ENCODE measurements at places on chromosomes 7 and 10.

GRCh38 chr10:124527874-124528395, 66.3 kb downstream of the LHPP start:
- no peak for DNase-seq

DNA sequence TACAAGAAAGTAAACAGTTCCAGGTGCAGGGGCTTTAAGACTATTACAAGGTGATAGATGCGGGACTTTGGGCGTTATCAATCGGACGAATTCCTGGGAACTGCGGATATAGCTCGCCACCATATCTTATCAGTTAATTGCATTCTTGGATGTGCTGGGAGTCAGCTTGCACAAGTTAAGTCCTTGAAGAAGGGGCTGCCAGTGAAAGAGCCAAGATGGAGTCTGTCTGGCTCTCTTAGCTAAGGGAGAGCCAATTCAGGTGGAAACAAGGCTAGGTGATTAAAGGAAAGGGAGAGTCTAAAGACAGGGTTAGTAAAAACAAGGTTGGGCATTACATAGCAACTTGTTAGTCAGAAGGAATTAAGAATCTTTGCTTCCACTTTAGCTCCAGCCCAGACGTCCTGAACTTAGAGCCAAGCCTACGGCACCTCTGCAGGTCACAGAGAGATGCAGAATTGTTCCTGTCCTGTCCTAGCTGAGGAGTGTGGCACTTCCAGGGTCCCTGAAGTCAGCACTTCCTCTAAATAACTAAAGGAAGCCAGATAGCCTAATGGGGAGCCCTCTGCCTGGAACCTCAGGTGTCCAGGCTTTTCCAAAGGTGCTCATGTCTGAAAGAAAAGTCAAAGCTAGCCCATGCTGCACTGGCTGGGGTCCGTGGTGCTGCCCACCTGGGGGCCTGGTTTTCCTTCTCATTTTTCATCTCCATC, 17.3 kb downstream of the ZC3HAV1 start:
- DNase-seq, result no peak

DNA sequence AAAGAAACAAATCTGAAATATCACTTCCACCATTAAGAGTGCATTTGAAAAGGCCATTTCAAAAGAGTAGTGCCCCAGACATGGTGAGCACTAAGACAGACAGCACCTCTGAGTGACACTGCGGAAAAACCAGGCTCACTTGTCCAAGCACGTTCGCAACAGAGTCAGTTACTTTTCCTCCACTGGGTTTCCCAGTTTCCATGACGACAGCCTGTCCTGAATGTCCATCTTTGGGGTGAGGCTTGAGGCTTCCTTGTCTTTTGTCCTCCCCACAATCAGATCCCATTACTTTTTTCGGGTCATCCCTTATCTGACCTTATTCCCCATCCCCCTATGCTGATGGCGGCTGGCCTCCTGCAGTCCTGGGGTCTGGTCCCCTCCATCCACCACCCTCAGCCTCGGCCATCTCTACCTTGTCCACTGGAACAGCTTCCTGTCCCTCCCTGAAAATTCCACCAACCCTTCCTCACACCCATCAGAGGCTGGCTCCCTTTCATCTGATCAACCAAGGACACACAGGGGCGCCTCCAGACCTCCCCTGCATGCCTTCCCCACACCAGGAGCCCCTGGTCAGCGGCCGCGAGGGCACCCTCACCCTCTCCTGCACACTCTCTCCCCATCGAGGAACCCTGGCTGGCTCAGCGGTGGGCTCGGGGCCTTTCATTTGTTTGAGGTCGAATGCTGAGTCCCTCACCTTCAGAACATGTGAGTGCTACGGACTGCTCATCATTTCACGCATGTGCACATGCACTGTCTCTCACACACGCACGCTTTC, 363.6 kb downstream of the DNAJB6 start:
- no peak for DNase-seq

DNA sequence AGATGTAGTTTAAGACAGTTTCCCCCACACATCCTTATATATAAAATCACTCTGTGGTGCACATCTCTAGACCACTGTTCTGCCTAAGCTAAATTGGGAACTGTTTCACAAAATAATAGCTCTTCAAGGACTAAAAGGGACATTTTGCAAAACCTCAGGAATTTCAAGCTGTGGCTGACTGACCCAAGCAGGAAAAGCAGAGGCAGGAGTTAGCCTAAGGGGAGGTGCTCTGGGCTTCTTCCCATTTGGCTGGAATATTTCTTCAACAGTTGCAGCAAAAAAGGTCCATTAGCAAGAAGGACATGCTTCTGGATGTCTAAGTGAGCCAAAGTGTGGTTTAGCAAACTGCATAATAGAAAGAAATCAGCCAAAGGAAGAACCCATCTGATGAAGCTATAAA, 551.2 kb upstream of the ANKRD30A start:
- DNase-seq, result no peak

GRCh38 chr10:12063483-12063818, 5.3 kb upstream of the DHTKD1 start:
- no peak for DNase-seq

- no peak for DNase-seq
Measured at GRCh38 chr7:44935583-44935982, 43.2 kb downstream of the MYO1G start.

- DNase-seq, result no peak
Measured at GRCh38 chr10:63258920-63259678, 126.0 kb downstream of the NRBF2 start.

DNA sequence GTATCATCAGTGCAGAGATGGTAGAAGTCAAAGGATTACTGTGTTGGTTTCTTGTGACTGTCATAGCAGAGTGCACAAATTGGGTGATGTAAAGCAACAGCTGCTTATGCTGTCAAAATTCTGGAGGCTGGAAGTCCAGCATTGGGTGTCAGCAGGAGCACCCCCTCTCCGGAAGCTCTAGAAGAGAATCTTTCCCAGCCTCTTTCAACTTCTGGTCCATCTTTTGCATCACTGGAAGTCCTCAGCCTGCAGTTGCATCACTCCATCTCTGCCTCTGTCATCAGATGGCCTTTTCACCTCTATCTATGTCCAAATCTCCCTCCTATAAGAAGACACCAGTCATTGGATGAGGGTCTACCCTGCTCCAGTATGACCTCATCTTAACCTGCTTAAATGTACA, 35.8 kb upstream of the GALNTL5 start:
- DNase-seq, result no peak

DNA sequence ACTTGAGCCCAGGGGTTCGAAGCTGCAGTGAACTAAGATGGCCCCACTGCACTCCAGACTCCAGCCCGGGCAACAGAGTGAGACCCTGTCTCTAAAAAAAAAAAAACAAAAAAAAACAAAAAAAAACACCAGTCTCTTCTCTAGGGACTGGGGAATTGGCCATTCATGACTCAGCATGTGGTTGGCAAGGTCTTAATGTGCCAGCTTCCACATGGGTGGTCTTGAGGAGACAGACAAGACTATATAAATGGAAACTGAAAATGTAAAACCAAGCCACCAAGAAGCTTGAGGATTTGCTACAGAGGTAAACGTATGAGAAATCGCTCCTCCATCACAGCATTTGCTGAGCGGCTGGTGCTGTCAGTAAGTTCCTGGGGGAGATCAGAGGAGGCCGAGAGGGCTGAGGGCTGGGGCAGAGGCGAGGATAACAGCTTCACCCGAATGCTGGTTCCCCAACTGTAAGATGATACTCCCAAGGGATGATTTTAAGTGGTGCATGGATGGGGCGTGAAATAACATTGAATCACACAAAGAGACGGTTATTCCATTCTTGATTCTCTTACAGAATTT, 128.7 kb downstream of the C10orf105 start:
- DNase-seq, result no peak

- DNase-seq, result peak; percentile 49
Measured at GRCh38 chr10:110600487-110601101, 33.1 kb downstream of the SMC3 start.

- DNase-seq, result no peak
Measured at GRCh38 chr7:31488562-31489203, 25.2 kb upstream of the ITPRID1 start.

DNA sequence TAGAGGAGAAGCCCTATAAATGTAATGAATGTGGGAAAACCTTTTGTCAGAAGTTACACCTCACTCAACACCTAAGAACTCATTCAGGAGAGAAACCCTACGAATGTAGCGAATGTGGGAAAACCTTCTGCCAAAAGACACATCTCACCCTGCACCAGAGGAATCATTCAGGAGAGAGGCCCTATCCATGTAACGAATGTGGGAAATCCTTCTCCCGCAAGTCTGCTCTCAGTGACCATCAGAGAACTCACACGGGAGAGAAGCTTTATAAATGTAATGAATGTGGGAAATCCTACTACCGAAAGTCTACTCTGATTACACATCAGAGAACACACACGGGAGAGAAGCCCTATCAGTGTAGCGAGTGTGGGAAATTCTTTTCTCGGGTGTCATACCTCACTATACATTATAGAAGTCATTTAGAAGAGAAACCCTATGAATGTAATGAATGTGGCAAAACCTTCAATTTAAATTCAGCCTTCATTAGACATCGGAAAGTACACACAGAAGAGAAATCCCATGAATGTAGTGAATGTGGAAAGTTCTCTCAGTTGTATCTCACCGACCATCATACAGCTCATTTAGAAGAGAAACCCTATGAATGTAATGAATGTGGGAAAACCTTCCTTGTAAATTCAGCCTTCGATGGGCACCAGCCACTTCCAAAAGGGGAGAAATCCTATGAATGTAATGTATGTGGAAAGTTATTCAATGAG, 18.9 kb downstream of the RBAK start:
- no peak for DNase-seq

DNA sequence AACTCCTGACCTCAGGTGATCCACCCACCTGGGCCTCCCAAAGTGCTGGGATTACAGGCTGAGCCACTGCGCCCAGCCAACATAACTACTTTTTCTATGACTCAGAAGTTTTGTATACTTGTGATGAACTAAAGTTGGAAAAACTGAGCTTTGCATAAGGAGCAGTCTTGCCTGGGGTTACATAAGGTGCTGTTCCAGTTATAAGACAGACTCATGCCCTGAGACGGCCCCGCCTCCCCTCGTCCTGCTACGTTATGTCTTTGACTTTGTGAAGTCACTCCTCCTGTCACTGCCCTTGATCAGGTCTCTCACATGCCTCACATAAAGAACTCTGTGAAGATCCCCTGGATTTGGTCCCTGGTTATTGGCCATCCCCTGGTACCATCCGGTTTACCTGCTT, 40.4 kb upstream of the OPN4 start:
- DNase-seq, result no peak

GRCh38 chr10:35995485-35995884, 353.4 kb upstream of the FZD8 start:
- no peak for DNase-seq

GRCh38 chr10:6300106-6300783, 97.5 kb downstream of the PFKFB3 start:
- peak; percentile 25 for DNase-seq

DNA sequence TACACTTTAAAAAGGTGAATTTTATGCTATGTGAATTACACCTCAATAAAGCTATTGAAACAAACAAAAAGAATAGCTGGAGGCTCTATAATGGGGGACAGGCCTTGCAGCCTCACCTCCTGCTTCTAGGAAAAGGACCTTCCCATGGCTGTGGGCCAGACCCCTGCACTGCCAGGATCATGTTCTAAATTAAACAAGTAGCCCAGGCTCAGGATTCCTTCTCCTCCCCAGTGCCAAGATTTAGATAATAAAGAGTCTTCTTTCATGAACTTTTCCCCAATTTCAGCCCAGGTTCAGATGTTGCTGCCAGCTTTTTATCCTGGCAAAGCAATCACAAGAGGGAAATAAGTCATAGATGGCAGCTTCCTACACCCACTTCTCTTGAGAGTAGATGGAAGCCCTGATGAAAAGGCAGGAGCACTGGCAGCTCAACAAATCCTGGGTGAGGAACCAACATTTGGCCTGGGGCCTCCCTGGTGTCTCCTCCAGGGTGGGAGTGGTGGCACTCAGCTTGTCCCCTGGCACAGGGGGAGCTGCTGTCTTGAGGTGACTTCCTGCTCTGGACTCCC, 22.2 kb upstream of the CAMK2B start:
- DNase-seq, result no peak

DNA sequence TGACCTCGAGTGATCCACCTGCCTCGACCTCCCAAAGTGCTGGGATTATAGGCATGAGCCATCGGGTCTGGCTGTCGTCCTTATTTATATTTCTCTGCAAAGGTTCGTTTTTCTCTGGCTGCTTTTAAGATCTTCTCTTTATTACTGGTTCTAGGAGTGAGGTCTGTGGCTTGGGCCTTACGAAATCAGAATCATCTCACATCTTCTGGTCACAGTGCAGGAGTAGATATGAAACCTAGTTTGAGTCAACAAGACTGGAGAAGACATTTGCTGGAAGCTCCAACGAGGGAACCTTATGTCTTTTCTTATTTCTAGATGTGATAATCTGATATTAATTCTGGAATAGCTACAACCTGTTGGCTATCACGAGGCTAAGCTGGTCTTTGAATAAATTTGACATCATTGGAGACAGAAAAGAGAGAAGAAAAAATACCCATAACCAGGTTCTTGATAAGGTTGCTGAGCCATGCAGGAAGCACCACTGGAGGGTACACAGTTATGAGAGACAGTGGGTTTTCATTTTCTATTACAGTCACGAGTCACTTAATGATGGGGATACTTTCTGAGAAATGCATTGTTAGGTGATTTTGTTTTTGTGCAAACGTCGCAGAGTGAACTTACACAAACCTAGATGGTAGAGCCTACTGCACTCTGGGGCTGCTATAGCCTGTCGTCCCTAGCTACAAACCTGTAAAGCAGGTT, 25.6 kb upstream of the IL15RA start:
- DNase-seq, result no peak

DNA sequence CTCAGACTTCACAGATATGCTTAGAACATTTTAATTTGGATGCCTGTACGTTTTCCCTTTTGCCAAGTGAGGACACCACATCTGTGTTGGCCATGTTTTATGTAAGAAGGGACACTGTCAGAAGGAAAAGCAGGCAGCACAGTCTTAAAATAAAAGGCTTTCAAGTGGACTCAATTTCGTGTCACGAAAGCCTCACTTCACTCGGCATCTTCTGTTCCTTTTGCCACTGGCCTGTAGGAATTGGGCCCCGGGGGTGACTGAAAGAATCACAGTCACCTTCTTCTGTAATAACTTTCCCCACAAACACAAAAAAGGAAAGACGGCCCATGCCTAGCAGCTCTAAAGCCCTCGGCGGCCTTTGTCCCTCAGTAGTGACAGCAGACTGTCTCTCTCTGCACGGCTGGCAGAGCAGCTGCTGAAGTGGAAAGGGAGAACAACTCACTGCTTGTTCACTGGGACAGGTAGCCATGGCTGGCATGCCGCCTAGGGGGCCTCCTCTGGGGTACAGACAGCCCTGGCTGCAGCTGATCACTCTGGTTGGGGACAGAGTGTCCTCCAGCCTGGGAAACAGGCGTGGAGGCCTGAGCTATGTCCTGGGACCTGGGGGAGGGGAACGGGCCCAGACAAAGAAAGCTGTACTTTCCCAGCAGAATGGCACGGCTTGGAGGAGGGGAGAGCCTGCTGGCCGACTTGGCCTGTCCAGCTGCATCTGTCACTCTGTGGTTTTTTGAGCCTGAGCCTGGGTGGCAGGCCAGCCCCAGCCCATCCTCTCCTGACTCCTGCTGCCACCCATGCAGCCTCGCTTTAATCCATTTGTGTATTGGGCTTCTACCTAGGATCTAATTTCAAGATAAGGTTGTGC, 4.4 kb downstream of the RASSF4 start:
- DNase-seq, result no peak

GRCh38 chr10:71598621-71599055, 120.9 kb downstream of the C10orf105 start:
- DNase-seq, result no peak
